ENCODE measurements at places on chromosomes 7 and 10.

DNA sequence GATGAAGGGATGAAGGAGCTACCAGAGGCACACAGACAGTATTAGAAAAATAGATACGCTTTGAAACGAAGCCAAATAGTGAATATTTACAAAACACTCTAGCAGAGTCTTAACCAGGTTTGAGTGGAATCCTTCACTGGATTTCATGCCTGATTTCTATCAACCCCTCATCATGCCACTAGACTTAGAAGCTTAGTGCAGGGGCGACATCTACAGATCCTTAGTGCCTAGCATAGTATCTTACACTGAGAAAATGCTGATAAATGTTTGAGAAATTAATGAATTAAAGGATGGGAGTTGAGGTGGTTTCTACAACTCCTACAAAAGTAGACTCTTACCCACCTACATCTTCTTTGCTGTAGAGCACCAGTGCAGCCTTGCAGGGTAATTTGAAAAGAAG, 54.7 kb upstream of the CCNJ start:
- DNase-seq, result no peak

DNA sequence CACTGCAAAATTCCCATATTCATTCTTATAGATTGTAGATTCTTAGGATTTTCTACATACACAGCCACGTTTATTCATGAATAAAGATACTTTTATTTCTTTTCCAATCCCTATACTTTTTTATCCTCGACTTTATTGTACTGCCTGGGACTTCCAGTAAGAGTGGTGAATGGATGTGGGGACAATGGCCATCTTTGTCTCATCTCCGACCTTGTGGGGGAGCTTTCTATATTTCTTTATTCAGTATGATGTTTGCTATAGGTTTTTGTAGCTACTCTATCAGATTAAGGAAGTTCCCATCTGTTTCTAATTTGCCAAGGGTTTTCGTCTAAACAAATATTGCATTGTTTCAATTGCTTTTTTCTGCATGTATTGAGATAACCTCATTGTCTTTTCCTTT, 184.3 kb downstream of the FOXP2 start:
- no peak for DNase-seq

- no peak for DNase-seq
These were observed 133.3 kb upstream of the PODXL start for GRCh38 chr7:131689662-131690234.

DNA sequence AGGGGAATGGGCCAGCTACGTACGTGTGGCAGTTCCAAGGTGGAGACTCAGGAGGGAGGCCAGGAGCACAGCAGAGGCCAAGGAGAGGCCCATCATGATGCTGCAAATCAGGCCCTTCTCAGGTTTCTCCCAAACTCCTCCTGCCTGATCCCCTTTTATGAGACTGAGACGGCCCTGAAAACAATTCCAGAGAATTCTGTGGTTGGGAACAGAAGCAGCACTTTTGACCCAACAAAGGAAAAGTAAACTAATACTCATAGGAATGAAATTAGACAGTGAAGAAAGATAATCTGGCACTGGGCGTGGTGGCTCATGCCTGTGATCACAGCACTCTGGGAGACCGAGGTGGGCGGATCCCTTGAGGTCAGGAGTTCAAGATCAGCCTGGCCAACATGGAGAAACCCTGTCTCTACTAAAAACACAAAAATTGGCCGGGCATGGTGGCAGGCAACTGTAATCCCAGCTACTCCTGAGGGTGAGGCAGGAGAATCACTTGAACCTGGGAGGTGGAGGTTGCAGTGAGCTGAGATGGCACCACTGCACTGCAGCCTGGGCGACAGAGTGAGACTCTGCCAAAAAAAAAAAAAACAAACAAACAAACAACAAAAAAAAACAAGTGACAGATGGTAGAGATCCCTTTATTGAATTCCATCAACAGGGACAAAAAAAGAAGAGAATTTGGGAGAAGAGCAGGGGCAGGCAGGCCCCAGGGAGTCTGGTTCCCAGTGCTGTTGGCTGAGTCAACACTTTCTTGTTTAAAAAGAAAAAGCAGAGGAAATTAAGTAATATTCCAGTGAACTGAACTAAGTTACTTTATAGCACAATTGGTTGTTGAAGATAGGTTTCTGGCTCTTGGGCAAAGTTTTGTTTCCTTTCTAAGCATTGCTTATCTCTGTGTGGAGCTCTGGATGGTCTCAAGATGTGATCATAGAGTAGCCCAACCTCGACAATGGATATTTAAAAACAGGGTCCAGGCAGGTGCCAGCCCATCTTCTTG, at the start of gene CCL26:
TSS of gene CCL26 (minus strand) at position 131 of the 997 bp plus-strand sequence. CDS start at position 96, 35 bp downstream.
- DNase-seq, result no peak

GRCh38 chr10:113302062-113302461, 250.8 kb upstream of the HABP2 start:
- DNase-seq, result no peak
